Activated CD4-positive, alpha-beta T cell treated with anti-CD3 and anti-CD28 coated beads for 4 hours (primary cell): ENCODE measurements at places on chromosomes 1 and 21.

- no peak for DNase-seq
Measured at GRCh38 chr21:40472013-40472412, 374.9 kb downstream of the DSCAM start.

DNA sequence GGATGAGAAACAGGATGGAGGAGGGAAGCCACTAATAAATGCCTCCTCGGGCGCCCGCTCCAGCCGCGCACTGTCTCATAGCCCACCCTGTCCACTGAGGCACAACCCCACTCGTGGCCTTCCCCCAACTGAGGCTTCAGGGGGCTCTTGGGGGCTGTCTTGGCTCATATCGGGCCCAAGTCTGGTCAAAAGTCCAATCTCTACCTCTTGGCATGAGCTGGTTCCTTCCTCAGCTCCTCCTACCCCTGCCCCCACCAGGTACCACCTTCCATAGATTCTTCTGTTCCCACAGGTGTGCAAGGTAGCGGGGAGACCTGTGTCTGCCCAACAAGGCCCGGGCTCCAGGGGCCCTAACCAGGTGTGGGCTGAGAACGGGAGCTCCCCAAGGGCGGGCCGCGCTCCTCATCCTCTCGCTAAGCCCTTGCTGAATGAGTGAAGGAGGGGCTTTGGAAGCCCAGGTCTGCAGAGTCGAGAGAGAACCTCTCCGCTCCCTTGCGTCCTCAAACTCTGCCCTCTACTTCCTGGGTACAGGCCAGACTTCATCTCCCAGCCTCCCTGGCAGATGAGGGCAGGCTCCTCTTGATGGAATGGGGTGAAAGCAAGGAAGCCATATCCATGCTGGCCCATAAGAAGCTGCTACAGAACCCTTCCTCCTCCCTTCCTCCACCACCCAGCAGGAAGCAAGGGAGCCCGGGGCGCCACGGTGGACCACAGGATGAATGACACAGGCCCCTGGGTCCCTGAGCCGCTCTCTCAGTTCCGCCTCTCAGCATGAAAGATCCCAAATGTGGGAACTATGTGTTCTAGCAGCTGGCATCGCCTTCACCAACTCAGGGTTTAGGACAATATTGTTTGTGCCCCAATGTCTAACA lies 74.7 kb downstream of the PSMG1 start:
- no peak for DNase-seq

DNA sequence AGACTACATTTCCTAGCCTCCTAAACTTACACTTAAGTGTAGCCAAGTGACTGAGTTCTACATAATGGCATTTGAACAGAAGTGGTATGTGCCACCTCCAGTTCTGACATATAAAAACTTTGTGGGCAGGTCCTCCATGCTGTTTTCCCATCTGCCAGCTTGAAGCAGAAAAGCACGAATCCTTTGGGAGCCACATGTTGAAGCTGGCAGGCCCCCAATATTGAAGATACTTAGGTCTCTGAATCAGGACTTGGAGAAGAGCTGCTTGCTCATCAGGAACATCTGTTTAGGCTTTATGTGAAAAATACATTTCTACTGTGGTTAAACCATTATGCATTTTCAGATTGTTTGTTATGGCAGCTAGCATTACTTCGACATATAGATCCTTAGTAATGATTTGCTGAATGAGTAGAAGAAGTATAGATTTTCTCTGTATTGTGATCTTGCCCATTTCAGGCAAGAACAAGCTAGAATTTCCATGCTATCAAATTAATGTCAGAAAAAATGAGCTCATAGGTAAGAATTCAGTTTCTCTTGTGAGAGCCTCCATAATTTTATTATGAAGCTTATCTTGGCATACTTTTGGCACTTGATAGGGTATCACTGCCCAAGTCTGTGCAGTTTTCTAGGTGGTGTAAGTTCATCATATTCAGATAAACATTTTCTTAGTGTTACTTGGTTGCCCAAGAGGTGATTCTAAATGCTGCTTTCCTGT lies 68.4 kb downstream of the GDAP2 start:
- DNase-seq, result no peak

- no peak for DNase-seq
Measured at GRCh38 chr1:8858112-8858668, 20.3 kb downstream of the ENO1 start.

DNA sequence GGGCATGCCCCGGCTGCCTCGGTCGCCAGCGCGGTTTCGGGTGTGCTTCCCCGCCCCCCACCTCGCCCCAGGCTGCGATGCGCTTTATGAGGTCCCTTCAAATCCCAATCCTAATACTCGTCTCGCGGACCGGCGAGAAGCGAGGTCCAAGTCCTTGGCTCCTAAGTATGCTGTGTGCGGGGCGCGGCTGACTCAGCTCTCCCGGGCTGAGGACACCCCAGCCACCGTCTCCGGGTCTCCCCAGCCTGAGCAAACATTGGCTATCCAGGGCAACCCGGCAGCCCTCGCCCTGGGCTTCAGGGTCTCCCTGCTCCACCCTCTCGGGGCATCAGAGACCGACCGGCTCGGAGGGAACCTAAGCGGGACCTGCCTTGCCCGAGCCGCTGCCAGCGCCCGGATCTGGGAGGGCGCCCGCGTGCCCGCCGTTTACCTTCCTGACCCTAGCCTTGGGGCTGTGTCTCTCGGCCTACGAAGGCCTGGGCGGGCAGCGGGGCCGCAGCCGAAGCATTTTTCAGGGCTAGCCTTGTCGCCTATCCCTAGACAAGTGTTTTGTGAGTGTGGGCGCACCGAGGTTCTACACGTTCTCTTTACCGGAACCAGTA lies 1.2 kb downstream of the ITPKB start:
- peak; percentile 44 for DNase-seq

DNA sequence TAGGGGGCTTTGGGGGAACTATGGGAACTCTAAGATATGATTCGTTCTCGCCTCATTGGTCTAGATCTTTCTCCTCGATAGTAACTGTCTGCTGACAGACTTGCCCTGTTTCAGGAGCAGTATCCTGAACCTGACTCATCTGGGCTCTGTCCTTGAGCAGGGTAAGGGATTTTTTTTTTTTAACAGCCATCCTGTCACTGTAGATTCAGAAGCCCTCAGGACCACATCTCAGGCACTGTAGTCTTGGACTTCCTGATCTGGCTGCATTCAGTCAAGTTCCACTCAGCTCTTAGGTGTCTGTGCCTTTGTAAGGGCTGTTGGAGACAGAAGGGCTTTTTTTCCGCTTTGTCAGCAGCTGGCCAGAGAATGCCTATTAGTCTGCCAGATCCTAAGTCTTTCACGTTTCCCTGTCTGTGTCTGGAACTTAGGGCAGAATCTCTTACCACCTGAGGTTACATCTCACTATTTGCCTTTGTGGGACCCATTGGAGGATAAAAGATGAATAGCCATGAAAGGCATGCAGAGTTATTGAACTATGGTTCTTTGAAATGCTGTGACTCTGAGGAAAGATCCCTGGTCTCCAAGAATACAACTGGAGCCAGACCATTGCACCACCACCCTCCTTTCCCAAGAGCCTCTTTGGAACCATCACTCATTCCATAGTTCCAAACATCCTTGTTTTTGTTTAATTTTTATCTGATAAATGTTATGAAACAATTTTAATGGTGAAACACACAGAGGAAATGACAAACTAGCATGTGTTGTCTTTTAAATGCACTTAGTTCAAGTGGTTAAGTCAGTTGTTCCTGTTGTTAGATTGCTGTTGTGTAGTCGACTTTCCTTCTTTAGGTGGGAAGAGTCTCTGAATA lies 49.7 kb upstream of the MACF1 start:
- no peak for DNase-seq
